ENCODE measurements at places on chromosomes 5 and 9. TPM values are rescaled to one million over a fixed set of nuclear protein-coding genes. Genes with fewer than 3 reads are reported as not detected.

SGCD gene
- total RNA-seq: 10.2 TPM

SOHLH1 gene
- total RNA-seq: not detected

LIX1 gene
- not detected for total RNA-seq

PRDM9 gene
- not detected for total RNA-seq

CTNND2 gene
- not detected for total RNA-seq

PCDHGB6 gene
- total RNA-seq: 3.7 TPM

DOCK2 gene
- 2.5 TPM for total RNA-seq

PDZD2 gene
- 0.09 TPM for total RNA-seq

FOXI1 gene
- total RNA-seq: not detected

C9orf43 gene
- 0.16 TPM for total RNA-seq

SNAPC4 gene
- total RNA-seq: 4.6 TPM

THBS4 gene
- 1.6 TPM for total RNA-seq

PARP8 gene
- total RNA-seq: 8.0 TPM

SLC25A46 gene
- 84.2 TPM for total RNA-seq

DCTN3 gene
- 160 TPM for total RNA-seq

C5orf52 gene
- total RNA-seq: not detected

ASS1 gene
- 62.2 TPM for total RNA-seq

SLIT3 gene
- 0.95 TPM for total RNA-seq

HAVCR1 gene
- not detected for total RNA-seq

SPATA31D4 gene
- total RNA-seq: not detected

SPRY4 gene
- 3.0 TPM for total RNA-seq

NPR2 gene
- 25.7 TPM for total RNA-seq

ZSWIM6 gene
- 10.9 TPM for total RNA-seq

BRINP1 gene
- not detected for total RNA-seq

GPR151 gene
- not detected for total RNA-seq

MYO10 gene
- total RNA-seq: 33.6 TPM

RPP25L gene
- 24.9 TPM for total RNA-seq

IFNA21 gene
- total RNA-seq: not detected

SLC25A48 gene
- total RNA-seq: not detected

FOXD4L4 gene
- 0.32 TPM for total RNA-seq

NPM1 gene
- total RNA-seq: 1,530 TPM

TRIM14 gene
- total RNA-seq: 0.94 TPM

ATG12 gene
- total RNA-seq: 42.2 TPM

SLC6A18 gene
- not detected for total RNA-seq

LRRC19 gene
- total RNA-seq: not detected

KCNV2 gene
- not detected for total RNA-seq

NR2F1-AS1 gene
- total RNA-seq: 35.8 TPM

LCN9 gene
- total RNA-seq: not detected

TLX3 gene
- not detected for total RNA-seq
